ENCODE measurements at places on chromosomes 4 and X. TPM values are rescaled to one million over a fixed set of nuclear protein-coding genes. Genes with fewer than 3 reads are reported as not detected.

DNA sequence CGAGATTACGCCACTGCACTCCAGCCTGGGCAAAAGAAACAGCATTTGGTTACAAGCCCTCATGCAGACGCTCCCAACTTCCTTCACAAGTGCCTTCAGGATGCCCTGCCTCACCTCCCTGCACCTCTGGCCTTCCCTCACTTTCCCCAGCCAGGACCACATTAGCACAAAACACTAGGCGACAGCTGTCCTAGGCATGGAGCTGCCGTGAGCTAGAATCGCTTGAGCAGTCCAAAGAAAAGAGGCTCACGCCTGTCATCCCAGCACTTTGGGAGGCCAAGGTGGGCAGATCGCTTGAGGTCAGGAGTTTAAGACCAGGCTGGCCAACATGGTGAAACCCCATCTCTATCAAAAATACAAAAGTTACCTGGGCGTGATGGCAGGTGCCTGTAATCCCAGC, 15.8 kb downstream of the RNF212 start:
- no peak for DNase-seq

- DNase-seq: no peak
Measured at GRCh38 chr4:87044511-87045233, 109.9 kb downstream of the AFF1 start.

DNA sequence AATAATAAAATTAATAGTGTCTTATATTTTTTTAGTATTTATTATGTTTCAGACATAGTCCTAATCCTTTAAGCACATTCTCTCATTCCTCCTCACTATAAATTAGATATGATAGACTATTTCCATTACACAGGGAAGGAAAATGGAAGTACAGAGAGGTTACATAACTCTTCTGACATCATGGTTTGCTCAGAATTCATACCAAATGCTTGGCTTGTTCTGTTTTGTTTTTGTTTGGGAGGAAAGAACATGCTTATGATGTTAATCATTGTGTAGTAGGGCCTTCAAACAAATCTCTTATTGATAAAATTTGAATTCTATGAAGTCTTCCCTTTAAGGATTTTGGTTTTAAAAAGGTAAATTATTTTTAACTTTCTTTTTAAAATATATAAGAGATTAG, 59.5 kb downstream of the RXFP1 start:
- no peak for DNase-seq

- DNase-seq: no peak
Measured at GRCh38 chr4:138199568-138200235, 42.4 kb downstream of the SLC7A11 start.

- DNase-seq: no peak
Measured at GRCh38 chr4:122635205-122635604, 14.3 kb upstream of the IL21 start.

GRCh38 chr4:24984602-24985532, 45.9 kb downstream of the LGI2 start:
- no peak for DNase-seq

DNA sequence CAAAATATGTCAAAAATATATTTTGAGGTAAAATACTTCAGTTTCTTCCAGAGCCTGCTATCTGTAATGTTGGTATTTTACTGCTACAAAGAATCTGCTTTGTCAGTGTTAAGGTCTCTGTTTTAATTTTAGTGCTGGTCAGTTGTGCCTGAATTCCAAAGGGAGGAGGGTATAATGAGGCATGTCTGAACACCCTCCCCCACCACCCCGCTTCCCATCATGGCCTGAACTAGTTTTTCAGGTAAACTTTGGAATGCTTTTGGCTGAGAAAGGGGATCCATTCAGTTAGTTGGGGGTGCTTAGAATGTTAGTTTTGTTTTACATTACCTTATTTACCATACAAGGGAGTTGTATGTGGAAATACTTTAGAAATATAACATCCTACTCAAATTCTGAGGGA, 158.5 kb downstream of the MID1IP1 start:
- DNase-seq: no peak

GRCh38 chr4:40462326-40462725, 127.2 kb downstream of the CHRNA9 start:
- DNase-seq: no peak

GRCh38 chr4:139901531-139902320, 236.1 kb downstream of the MGST2 start:
- DNase-seq: no peak

GRCh38 chrX:137195991-137196390, 162.2 kb upstream of the GPR101 start:
- DNase-seq: no peak

RHOXF2 gene
- not detected for total RNA-seq

CXCL11 gene
- total RNA-seq: not detected

LRCH2 gene
- not detected for total RNA-seq

CLCN3 gene
- 17.0 TPM for total RNA-seq

Measured in CD4-positive, CD25-positive, alpha-beta regulatory T cell (primary cell).